Stimulated activated CD8-positive, alpha-beta memory T cell treated with anti-CD3 and anti-CD28 coated beads, Interleukin-7, amount 100 ng/mL, for 4 hours (primary cell): ENCODE measurements at places on chromosomes 11 and 22.

GRCh38 chr11:57426439-57426928 is 437 bp downstream of the SLC43A3 start:
- DNase-seq: no peak

DNA sequence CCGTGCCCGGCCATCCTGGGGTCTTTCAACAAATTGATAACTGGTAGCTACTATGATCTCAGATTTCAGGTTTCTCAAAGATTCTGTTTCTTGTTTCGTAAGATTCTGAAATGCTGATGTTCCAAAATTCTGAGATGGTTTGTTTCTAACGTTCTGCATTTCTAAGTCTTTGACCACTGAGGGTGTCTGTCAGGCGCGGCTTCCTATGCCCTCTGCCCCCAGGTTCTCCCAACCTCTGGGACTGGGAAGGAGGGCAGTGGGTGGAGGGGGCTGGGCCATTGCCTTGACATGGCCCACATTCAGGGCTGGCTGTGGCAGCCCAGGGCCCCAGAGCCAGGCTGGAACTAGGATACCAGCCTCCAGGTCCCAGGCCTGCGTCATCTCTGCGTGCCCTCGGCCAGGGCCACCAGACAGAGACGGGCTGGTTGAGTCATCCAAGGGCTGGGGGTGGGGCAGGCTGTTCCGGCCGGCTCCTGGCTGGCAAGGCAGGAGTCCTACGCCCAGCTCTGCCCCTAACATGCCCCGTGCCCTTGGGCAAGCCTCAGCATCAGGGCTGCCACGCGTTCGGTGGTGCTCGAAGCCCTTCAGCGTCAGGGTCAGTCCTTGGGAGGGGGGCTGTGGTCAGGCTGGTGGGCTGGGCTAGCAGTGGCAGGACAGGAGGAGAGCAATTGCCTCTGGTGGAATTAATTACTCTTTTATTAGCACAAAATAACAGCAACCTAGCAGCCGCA is 5.2 kb downstream of the TMEM134 start:
- DNase-seq: no peak

- no peak for DNase-seq
Measured at GRCh38 chr11:67392183-67392715, 463 bp downstream of the RAD9A start.

DNA sequence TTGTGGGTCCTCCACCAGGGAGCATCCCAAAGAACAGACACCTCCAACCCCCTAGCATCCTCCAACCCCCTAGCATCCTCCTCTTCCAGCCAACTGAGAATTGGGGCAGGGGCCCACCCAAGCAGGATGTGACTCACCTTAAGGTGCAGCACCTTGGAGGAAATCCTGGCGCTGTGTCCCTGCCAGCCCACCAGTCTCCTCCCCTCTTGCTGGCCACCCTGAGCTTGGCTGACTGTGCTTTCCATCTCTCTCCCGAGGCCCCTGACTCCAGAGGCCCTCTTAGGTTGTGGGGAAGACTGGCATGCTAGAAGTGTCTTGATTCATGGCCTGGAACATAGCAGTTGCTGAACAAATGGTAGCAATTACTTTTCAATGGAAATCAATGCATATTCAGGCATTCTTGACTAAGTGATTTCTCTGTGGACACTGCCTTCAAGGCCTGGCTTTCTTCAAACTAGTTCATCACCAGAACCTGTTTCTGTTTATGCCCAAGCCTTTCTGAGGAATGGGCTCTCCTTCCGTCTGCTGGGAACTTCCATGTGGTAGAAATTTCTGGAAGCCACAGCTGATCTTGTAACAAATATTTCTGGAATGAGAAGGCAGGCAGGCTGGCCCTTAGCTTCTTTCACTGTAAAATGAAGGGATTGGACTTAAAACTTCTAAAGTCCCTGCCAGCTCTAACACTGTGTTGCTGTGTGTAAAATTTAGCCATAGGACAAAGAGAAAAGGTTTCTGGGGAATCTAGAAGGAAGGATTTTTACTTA is 60.5 kb downstream of the CEP164 start:
- no peak for DNase-seq

DNA sequence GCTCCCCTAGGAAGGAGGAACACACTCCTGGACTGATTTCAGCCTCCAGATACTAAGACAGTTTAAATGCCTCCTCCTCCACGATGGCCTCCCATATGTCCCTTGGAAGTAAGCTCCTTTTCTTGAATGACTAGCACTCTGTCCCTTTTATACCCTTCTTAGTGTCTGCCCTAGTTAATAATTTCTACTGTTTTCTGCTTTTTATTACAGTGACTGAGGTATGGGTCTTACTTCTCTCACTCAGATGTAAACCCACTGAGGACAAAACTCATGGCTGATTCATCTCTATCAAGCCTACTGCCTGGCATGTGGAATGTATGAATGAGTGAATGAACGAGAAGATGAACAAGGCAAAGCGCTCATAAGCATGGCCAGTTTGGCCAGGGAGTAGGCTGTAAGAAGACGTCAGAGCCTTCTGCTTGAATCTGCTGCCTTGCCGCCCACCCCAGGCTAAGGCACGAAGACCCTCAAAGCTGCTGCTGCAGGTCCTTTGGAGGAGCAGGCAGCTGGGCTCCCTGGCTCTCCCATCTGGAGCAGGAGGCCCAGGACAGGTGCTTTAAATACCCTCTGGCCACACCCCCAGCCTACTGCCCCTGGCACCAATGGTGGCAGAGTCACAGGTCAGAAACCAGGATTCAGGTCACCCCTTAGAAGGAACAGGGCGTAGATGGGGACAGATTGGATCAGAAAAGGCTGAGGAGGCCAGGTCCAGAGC is 8.2 kb upstream of the PGA3 start:
- DNase-seq: no peak

GRCh38 chr11:94876222-94876621 is 97.1 kb downstream of the CWC15 start:
- DNase-seq: no peak

GRCh38 chr11:77868744-77869143 is 47.8 kb downstream of the AAMDC start:
- no peak for DNase-seq

- no peak for DNase-seq
Measured at GRCh38 chr11:116686866-116687265, 85.9 kb downstream of the BUD13 start.

DNA sequence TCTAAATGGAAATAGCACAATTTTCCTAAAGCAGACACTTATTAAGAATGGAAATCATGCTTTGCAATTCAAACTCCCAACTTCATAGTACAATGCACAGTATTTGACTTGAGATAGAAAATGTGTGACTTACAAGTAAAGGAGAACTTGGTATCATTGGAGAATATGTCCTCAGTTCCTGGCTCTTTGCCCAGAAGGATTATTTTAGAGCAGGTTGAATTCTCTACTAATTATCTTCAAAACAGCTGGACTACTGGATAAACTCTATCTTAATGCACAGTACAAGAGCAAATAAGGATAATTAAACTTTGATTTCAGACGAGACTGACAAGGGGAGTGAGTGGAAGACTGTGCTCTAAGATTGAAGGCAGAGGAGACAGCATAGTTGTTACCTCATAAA is 839.4 kb downstream of the OPCML start:
- DNase-seq: no peak

DNA sequence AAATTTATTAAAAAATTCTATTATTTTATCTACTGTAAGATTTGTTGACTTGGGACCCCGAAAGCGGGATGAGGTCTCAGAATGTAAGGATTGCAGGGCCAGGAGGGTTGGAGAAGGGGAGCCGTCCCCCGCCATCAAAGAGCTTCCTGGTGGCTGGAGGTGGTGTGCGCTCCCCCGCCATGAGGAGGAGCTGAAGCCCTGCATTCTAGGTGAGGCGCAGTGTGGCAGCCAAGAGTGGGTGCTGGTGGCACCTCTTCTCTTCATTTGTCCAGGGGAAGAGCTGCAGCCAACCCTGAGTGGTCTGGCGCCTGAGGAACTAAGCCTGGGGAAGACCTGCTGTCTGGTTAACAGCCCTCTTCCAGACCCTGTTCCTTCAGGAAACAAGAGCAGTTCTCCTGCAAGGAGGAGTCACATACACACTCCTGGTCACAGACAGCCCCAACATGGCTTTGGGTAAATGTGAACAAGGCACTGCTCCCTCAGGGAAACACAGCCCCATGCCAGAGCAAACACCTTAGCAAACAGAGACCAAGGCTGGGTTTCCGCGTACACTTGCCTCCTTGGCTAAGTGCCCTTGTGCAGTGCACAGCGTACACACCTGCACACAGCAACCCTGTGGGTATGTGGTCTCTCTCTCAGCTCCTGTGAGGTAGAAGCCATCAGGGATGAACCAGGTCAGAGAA is 17.3 kb downstream of the RTN4RL2 start:
- no peak for DNase-seq

DNA sequence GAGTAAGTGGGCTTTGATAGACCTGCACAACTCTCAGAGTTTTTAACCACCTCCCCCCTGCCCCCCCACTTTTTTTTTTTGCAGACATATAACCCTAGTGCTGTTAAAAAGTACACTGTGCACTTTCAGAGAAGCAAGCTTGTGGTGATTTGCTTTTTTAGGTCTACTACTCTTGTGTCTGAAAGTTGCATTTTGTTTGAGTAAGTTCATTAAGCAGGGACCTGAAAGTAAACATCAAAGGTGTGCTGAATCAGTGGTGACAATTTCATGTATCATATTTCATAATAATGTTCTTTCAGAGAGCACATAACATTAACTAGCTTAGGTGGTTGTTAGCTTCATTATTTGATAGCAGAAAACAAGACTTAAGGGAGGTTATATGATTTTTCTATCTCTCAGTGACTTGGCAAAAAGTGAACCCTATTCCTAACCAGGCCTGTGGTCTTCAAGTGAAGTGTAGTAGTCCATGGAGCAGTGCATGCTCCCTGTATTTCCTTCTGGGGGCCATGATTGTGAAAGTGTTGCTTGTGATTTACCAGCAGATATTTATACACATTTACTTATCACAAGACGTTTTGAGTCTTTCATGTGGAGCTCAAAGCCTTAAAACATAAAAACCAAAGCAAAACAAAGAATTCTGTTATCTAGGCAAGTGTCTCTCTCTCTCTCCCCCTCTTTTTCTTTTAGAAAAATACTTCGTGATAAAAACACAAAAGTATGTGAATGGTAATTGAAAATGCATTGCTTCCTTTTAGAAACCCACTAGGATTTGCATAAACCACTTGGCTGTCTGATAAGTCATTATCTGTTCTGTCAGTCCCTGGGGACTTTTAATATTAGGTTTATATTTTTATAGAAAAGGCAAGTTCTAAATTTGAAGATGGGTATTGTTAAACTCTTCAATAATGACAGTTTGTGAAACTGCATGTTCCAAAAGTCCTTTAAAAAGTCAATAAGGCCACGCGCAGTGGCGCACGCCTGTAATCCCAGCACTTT is 7.5 kb upstream of the RAG2 start:
- no peak for DNase-seq

- peak; percentile 17 for DNase-seq
Measured at GRCh38 chr11:20360650-20361049, 2.9 kb upstream of the HTATIP2 start.

GRCh38 chr22:19597399-19597735 is 73.2 kb upstream of the CLDN5 start:
- DNase-seq: no peak

DNA sequence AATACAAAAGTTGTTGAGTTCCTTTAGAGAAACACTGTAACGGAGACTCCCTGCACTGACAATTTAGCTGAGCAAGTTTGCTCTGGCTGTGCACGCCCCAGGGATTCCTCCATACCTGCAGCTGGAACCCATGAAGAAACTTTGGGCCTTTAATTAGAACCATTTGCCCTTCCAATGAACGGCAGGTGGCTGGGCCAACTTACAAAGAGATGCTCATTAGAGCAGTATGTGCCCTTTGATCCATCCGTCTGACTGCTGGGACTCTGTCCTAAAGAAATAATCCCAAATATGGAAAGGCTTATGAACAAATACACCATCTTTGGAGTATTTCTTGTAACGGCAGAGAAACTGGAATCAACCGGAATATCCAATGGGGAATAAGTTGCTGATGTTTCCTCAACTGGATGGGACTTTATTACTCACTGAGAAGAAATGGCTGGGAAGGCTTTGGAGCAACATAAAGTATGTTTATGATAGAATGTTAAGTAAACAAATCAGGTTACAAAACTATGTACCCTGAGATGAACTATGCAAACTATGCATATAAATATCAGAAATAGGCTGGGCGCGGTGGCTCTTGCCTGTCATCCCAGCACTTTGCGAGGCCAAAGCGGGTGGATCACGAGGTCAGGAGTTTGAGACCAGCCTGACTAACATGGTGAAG is 24.4 kb upstream of the FBLN1 start:
- DNase-seq: no peak

DNA sequence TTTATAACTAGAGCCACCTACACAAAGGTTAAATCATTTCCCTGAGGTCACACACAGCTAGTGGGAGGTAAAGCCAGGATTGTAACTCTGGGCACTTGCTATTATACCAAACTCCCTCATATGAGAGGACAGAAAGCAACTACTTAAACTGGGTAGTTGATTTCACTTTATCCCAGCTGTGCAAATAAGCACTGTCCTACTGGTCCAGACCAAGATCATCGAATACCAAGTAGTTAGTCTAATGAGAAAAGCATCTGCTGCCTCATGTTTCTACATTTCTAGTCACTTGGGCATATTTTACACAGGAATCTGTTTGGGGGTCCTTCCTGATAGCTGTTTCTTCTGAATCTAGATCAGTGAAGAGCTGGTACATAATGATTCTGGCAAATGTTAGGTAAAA is 178.6 kb upstream of the NARS2 start:
- DNase-seq: no peak

DNA sequence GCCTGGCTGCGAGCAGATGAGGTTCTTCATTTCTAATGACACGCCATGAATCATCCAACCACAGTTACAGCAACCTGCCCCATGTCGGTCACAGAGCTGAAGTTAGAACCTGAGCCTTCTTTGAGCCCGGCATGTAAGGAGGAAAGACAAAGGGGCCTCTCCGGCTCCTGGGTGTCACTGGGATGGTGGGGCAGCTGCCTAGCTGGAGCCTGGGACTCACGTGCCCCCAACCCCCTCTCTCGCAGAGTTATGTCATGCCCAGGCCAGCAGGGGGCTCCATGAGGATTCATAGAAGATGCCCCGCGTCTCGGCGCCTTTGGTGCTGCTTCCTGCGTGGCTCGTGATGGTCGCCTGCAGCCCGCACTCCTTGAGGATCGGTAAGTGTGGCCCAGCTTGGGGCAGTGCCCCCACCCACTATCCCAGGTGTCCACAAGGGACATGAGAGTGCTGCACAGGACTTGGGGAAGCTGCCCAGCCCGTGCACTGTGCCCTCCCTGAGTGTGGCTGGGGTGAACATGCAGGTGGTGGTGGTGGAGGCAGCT is 148.5 kb downstream of the GRIK4 start:
- no peak for DNase-seq

DNA sequence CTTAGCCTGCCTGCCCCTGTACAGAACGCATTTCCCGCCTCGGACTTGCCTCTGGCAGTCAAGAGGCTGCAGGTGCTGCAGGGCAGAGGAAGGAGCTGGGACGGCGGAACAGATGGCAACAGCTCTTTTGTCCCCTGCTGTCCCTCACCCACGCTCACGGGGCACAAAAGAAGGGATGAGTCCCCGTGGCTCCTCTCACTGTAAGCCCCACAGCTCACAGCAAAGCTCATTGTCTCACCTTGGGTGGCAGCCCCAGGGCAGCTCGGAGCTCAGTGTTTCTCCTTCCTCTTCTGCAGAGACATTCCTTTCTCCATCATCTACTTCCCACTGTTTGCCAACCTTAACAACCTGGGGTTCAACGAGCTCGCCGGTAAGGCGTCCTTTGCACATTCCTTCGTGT is 24.3 kb downstream of the SLC25A18 start:
- no peak for DNase-seq
